Renal pelvis (tissue), 12 donors: ENCODE measurements at places on chromosomes 7 and 10.

DNA sequence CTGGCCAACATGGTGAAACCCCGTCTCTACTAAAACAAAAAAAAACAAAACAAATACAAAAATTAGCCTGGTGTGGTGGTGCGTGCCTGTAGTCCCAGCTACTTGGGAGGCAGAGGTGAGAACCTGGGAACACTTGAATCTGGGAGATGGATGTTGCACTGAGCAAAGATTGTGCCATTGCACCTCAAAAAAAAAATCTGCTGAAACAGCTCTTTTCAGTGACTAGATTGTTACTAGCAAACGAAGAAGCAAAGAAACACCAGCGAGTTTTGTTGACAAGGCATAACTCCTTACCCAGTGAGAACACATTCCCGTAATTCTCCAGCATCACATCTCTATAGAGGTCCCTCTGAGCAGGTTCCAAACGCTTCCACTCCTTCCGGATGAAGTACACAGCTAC is 6.7 kb downstream of the ZNF3 start:
- no peak for DNase-seq

GRCh38 chr10:94397549-94398370 is 4.6 kb upstream of the TBC1D12 start:
- DNase-seq = no peak

- no peak for DNase-seq
Measured at GRCh38 chr7:146345251-146345650, 228.7 kb downstream of the CNTNAP2 start.

DNA sequence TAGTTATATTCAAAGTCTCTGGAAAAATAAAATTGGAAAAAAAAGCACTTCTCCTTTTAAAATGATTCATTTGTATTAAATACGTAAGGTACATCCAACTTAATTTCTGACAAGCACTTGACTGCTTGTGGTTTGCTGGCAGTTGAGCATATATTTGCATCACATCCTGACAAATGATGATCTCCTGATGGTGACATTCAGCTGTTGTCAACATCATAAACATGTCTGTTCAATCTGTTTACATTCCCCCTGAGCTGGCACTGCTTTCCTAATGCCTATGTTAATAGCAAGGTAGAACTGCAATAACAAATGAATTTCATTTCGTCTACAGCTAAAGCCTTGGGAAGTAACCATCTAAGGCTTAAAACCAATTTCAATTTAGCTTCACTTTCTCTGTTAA is 24.4 kb downstream of the TSPAN12 start:
- DNase-seq = no peak

DNA sequence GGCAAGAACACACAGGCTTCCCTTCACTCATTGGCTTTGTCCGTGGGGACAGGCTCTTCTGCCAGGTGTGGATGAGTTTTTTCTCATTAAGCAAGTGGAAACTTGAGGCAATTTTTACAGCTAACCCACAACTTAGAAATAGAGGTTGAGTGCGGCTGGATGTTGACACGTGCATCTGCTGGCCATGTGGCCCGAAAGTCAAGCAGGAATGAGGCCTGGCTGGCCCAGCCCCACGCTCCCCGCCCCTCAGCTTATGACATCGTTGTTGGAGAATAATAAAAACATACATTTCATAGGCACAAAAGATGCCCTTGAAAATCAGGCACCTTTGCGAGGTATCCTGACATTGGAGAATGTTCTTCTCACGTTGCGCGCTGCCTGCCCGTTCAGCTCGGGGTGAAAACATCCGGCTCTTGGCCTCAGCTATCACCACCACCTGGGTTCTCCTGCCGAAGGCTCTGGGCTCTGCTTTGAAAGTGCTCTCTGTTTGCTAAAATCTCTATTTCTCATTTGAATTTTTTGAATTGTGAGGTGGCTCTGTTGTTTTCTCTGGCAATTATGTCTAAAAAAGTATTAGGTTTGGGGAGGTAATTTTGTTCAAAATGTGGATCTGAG is 310.7 kb downstream of the WDR37 start:
- DNase-seq = no peak

GRCh38 chr10:34933676-34934075 is 118.6 kb upstream of the PARD3 start:
- no peak for DNase-seq

GRCh38 chr7:50145801-50146338 is 52.8 kb upstream of the ZPBP start:
- DNase-seq = no peak

- DNase-seq = no peak
Measured at GRCh38 chr7:133572087-133572486, 319.2 kb downstream of the EXOC4 start.

GRCh38 chr10:133324198-133324792 is 12.4 kb downstream of the CALY start:
- no peak for DNase-seq

DNA sequence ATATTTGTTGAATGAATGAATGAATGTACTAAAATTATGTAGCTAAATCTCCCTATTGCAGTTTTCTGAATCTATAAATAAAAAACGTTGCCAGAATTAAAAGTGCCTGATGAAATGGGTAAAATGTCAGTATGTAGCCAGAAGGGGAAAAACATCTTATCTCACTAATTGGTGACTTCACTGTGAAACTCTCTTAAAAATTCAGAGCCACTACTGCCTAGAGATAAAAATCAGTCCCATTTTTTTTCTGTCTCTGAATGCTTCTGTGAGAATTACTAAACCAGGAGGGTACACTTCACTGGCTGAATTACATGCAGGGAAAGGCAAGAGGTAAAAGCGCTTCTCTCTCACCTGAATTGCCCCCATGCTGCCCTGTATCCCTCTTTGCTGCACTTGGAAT is 69.6 kb upstream of the HPS1 start:
- DNase-seq = no peak

DNA sequence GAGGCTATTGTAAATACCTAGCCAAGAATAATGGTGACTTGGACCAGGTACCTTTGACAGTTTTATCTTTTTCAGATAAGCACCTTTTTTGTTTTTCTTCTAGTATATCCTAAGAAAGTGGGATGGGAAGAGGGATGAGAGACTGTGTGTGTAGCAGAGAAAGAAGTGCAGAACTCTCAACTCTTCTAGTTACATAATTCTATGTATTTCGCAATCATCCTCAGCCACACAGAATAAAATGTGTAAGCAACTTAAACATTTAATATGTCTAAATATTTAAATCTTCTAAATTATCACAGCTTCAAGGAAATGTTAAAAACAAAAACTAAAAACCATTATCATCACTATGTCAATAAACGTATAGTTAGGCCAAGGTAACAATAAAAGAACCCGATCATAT is 42.6 kb upstream of the GSAP start:
- DNase-seq = no peak

GRCh38 chr10:101920546-101920945 is 76.9 kb upstream of the KCNIP2 start:
- no peak for DNase-seq

DNA sequence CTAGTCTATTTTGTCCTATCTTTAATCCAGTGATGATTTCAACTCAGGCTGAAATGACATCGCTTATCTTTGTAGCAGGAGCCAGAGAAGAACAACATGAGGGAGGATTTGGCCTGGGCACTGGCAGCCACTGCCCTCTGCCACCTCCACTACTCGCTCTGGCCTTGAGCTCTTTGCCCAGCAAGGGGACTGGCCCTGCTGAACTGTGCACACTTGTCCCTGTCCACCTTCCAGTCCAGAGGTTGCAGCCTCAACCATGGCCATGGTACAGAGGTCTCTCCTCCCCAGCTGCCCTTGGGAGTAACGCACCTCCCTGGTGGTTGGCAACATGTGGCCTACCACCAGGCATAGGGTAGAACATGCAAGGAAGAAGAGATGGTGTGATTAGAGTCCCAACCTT is 8.4 kb downstream of the HABP2 start:
- DNase-seq = no peak

- DNase-seq = no peak
Measured at GRCh38 chr7:41010418-41010817, 692.5 kb downstream of the INHBA start.

DNA sequence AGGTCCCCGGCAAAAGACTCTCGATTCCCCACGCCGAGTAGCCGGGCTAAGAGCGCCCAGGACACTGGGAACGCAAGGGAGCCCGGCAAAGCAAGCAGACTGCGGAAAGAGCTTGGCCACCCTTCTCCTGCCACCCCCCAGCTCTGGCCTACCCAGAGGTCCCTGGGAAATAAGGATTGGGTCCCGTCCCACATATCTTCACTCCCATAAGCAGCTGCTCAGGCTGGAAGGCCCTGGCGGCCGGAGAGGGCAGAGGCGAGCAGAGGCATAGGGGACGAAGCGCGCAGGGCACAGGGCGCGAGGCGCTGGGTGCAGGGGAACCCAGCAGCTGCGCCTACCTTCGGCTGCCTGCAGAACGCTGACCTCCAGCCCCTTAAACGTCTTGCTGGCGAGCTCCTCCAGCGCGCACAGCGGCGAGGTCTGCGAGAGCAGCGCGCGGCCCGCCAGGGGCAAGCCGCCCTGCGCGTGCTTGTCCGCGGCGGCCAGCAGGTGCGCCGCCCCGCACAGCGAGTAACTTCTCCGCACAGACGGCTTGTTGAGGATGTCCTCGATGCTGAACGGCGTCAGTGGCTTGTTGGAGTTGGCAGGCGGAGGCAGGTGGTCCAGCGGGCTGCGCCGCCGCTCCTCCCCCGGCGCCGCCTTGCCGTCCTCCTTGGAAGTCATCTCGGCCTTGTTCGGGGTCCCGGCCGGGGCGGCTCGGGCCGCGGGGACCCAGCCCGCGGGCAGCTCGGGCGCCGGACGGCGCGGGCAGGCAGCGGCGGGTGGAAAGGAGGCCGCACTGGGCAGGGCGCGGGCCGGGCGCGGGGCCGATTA is 904 bp downstream of the LBX1 start:
- no peak for DNase-seq

DNA sequence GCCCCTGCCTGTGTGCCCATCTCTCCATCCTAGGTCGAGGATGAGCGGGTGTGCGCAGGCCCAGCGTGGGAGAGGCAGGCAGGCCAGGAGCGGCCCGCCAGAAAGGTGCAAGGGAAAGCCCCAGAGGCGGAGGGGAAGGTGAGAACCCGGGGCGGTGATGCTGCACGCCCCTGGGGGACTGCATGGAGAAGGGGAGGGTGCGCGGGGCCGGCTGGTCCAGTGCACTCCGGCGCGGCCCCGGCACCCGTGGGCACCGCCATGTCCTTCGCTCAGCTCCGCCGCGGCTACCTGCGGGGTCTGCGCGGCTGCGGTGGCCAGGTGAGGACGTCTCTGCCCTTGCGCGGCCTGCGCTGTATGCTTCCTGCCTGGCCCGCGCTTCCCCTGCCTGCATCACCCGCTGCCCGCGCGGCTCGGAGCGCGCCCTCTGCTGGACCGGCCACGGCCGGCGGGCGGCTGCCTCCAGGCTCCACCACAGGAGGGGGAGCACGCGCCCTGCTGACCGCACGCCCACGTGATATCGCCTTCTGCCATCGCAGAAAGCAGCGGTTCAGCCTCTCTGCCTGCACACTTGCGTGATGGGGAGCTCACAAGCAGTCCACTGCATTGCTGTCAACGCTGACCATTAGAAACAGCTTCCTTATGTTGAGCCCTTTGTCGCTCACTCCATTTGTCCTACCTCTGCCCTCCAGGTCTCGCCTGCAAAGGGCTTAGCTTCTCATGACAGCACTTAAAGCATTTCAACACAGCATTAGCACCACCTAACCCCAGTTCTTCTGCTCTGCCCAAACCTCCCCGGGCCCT is 73.9 kb downstream of the CXCL12 start:
- DNase-seq = peak; percentile 86

GRCh38 chr7:121306565-121306964 is 22.2 kb upstream of the WNT16 start:
- no peak for DNase-seq

DNA sequence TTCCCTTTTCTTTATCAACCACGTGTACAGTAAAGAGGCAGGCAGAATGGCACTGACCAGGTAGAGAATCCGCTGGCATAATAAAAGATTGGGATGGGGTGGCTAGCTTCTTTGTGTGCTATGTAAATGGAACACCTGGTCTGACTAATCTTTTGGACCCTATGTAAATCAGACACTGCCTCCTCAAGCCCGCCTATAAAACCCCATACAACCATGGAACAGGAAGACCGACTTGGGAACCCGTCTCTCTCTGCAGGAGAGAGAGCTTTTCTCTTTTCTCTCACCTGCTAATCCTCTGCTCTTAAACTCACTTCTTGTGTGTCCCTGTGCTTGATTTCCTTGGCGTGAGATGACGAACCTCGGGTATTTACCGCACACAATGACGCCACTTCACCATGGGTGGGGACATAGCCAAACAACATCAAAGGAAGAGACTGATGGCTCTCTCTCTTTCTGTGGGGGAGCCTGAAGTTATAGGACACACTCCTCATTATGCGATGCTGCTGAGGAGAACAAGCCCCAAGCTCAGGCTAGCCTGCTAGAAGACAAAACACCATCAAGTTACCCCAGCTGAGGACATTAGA is 94.2 kb downstream of the ARL5B start:
- DNase-seq = no peak

- DNase-seq = peak; percentile 48
Measured at GRCh38 chr10:99938563-99938962, 71.2 kb downstream of the DNMBP start.

DNA sequence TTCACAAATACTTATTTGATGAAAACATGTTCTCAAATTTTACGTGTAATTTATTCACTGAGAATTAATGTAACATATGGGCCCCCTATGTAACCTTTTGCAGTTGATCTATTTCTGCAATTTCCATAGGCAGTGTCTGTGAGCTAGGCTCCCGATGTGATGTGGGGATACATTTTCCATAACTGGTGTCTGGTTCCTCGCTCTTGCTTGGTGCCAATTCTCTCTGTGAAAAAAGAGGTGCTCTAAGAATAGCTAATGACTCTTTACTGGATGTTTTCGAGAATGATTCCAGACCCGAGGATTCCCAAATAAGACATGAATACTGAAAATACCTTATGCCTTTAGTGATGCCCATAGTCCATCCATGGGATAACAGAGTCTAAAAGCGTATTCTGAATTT is 286.7 kb upstream of the FZD8 start:
- DNase-seq = no peak

DNA sequence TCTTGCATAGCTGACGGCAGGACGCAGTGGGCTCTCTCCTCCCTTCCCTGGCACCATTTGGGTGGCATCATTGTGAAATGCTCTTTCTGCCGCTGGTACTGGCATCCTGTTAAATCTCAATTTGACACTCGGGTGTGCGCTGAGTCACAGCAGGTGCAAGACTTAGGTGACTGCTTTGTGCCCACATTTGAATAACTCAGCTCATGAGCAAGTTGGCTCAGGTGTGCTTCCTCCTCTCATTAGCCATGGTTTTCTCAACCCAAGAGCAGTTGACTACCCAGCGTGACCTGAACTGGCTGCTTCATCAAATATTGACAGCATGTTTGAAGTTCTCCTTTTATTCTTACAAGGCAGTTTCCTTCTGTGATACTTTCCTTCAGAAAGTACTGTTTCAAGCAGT is 24.6 kb upstream of the NFE2L3 start:
- DNase-seq = no peak
